GM13977 (cell line): ENCODE measurements at places on chromosomes 12 and 14.

DNA sequence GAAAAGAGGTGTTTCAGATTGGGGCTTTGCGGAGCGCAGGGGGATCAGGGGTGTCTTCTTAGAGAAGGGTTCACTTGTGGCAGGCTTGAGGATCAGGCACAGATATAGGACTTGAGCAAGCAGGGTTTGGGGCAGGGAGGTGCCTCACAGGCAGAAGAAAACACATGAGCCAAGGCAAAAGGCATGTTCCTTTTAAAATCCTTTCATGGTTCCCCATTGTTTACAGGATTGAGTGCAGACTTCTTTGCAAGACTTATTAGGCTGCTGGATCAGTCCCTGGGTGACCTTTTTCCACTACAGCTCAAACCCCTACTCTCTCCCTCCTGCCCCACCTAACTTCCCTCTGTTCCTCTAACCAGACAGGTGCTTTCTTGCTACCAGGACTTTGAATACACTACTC, 19.7 kb downstream of the HSPB8 start:
- DNase-seq, result no peak

DNA sequence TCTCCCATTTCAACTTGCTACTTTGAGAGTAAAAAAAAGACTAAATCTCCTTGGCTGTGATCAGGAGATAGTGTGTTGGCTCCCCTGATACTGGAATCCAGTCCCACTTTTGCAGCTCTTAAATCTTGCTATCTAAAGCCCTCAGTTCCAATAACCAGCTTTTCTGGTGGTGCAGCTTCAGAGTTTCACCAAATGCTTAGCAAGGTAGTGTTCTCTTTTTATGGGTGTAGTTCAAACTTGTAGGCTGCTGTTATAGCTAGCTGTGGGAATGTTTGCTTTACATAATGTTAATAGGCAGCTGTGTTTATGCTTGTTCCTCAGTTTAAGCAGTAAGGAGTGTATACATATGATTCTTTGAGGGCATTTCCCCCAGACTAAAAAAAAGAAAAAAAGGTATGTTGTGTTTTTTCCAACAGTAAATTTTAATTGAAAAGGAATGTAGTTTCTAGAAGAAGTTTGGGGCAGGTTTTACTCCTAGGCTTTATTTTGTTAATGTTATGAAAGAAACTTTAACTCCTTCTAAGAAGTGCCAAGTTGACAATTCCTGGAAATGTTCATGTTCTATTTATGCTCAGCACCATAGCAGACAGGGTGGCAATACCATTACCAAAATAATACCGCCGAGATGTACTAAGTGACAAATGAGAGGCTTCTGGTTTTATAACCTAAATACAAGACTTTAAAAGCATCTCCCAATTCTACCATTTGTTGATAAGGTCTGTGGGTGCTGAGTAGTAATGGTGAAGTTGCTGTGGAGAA, 12.1 kb downstream of the CRADD start:
- DNase-seq, result no peak

GRCh38 chr12:83197483-83197914, 510.8 kb downstream of the TMTC2 start:
- DNase-seq, result no peak

- no peak for DNase-seq
Observed at GRCh38 chr12:121358073-121358472, 5.9 kb upstream of the ANAPC5 start.

- no peak for DNase-seq
Observed at GRCh38 chr12:130205495-130205894, 43.2 kb downstream of the FZD10 start.

DNA sequence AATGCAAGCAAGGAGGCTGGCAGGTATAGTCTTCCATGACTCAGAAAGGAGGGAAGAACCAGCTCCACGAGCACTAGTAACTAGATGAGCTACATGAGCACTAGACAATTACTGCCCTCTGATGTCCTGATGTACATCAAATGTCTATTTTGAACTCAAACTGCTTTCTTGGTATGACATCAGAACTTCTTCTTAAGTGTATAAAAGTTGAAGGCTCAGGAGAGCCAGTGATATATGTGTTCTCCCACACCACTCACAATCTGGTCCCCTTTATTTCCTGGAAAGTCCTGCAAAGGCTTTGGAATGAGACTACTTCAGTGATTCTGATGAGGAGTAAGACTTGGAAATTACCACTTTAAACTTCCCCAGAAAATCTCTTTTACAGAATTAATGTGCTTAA, 18.5 kb upstream of the DHRS7 start:
- no peak for DNase-seq

- no peak for DNase-seq
Observed at GRCh38 chr14:44901696-44902095, 60.1 kb downstream of the KLHL28 start.

DNA sequence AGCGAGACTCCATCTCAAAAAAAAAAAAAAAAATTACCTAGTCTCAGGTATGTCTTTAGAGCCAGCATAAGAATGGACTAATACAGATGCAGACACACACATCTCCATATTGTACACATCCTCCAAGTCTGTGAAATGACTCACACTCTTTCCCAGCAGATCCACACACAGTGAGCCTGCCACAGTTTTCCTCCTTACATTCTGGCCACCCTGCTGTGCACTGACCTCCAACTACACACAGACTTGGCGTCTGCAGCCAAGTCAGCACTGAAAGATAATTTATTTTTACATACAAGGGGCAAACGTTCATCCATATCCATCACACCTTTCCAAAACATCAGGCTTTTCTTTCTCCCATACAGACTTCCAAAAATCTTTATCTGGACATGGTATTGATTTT, 115.9 kb downstream of the SLC25A21 start:
- DNase-seq, result no peak

GRCh38 chr14:50088117-50088515, 28.3 kb downstream of the VCPKMT start:
- no peak for DNase-seq

- DNase-seq, result no peak
Observed at GRCh38 chr12:13713556-13714410, 267.6 kb downstream of the GRIN2B start.

DNA sequence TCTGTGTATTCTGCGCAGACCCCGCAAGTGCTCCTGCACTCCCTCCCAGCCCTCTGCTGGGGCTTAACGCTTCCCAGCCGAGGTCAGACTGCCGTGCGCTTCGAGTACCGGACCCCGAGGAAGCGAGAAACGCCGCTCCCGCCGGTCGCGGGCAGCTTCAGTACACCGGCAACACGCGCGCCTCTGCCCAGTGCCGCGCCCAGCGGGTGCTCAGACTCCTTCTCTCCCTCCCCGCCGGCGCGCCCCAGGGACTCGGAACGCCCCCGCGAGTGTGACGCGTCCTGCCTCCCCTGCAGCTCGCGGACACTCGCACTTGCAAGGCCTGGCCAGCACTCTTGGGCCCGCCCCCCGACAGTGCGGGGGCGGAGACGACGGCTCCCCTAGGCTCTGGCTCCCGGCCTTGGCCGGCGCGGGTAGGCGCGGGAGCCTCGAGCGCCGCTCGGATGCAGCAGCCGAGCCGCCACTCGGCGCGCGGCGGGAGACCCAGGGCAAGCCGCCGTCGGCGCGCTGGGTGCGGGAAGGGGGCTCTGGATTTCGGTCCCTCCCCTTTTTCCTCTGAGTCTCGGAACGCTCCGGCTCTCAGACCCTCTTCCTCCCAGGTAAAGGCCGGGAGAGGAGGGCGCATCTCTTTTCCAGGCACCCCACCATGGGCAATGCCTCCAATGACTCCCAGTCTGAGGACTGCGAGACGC, at the start of gene PTGER2:
PTGER2 (plus strand) TSS at position 410 of the 692 bp plus-strand sequence; CDS start at position 647, 237 bp downstream.
- DNase-seq, result peak; percentile 54

- DNase-seq, result no peak
Observed at GRCh38 chr12:130680451-130680990, 35.6 kb downstream of the RIMBP2 start.

GRCh38 chr14:59239022-59239421, 50.6 kb downstream of the DAAM1 start:
- DNase-seq, result no peak

DNA sequence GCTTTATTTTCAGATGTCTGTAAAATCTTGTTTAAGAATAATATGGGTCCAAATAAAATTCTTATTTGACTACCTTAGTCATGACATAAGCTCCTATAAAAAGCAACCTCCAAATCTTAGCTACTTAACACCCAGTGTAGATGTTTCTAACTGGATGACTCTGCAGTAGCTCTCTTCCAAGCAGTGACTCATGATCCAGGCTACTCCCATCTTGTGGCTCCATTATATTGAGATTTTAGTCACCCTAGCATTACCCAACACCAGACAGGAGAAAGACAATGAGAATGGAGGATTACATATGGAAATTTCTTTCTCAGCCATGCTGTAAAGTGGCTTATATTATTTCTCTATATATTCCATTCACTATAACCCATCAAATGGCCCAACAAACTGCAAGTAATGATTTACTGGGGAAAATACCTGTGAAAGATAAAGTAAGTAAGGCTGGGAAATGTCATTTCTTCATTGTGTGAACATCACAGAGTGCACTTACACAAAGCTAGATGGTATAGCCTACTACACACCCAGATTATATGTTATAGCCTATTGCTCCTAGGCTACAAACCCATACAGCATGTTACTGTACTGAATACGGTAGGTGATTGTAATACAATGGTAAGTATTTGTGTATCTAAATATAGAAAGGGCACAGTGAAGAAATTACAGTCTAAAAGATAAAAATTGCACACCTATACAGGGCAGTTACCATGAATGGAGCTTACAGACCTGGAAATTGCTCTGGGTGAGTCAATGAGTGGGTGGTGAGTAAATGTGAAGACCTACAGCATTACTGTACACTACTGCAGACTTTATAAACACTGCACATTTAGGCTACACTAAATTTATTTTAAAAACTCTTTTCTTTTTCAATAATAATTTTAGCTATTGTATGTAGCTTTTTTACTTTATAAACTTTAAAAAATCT, 163.2 kb downstream of the DYRK2 start:
- no peak for DNase-seq

DNA sequence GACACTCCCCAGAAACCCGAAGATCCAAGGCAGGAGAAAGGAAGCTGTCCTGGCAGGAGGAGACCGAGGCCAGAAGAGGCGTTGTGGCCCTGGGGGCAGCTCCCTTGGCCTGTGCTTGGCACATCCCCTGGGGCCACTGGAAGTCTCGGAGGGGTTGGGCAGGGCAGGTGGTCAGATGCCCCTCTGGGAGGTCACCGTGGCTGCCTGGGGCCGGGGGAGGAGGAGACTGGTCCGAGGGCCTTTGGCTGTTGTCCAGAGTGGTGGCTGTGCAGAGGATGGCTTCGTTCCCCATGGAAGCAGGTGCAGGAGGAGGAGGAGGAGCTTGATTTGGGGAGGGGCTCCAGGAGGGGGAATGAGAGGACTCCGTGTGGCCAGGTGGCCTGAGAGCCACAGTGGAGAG, 3.3 kb upstream of the NUDT14 start:
- no peak for DNase-seq

DNA sequence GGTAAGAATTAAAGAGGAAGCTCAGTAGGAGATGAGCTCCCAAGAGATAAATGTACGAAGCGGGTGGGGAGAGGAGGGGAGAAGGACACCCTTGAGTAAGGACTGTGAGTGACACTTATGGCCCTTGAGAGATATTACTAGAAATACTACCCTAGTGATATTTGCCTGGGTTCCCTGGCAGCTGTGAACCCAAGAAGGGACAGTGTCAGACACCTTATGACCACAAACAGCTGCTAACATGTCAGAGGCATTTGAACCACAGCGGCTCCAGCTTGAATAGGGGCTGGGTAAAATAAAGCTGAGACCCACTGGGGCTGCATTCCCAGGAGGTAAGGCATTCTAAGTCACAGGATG, 19.6 kb upstream of the SLC6A12 start:
- no peak for DNase-seq

- DNase-seq, result no peak
Observed at GRCh38 chr12:75041472-75041871, 168.2 kb downstream of the KCNC2 start.
